Activated CD8-positive, alpha-beta memory T cell treated with anti-CD3 and anti-CD28 coated beads for 48 hours (primary cell): ENCODE measurements at places on chromosomes 1 and 21.

DNA sequence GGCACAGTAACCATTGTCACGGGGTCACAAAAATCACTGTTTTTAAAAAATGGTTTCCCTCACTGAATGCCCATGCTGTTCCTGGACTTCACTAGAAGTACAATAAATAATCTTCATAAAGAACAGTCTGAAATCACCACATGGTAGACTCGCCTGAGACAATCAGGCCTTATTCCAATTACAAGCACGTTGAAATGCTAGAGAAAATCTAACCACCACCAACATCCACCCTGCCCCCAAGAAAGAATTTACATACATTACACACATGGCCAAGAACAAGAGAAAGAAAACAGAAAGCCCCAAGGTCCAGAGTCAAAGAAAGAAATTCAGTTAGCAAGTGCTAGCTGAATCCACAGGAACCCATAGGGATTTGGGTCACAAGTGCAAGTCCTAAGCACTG is 107.0 kb upstream of the ERG start:
- no peak for DNase-seq

GRCh38 chr1:43935711-43936427 is 2.3 kb downstream of the ARTN start:
- no peak for DNase-seq

- DNase-seq = no peak
These were observed 62.4 kb upstream of the LRP8 start for GRCh38 chr1:53390261-53390660.

DNA sequence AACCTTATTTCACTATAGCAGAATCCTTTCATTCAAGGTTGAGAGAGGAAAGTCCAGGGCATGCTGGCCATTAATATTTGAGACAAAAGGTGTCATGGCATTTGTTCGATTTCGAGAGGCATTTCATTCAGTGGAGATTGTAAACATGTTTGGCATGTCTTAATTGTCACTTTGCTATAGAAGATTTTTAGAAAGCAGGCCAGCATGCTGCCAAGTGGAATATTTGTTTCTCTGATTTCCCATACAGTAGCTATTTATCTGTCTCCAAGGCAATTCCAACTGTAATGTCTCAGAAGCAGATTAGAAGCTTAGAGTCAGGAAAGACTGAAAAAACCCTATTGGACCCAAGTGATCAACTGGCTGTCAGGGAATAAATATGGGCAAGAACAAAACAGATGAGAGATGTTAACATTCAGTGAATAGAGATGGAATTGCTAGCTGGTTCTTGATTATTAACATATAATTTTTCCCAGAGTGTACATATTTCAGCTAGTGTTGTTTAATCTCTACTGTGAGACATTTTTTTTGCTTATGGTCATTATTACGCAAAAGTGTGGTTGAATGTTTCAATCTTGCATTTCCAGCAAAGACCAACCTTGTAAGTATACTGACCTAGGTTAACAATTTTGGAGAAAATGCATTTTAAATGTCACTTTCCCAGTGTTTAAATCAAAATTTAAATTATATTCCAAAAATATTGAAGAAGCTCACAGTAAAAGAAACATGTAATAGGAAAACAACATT is 174.6 kb downstream of the KCNK2 start:
- DNase-seq = no peak

- DNase-seq = no peak
These were observed 6.5 kb upstream of the NEGR1 start for GRCh38 chr1:72288886-72289285.
